Effector CD4-positive, alpha-beta T cell (primary cell): ENCODE measurements at places on chromosomes 7 and 10.

DNA sequence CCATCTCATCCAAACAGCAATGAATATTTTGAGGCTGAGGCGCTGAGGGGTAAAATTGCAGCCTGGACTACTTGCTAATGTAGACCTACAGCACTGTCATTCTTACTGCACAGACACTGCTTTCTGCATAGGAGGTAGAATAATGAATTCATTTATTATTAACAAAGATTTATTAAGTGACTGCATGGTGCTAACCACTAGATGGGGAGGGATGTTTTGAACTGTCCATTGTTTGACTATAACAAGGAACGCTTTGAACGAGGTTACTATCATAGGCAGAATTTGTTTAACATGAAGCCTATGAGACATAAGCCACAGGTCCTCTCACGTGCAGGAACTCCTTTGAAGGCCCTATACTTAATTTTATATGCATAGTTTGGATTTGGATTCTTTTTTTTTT is 143.8 kb downstream of the CFTR start:
- DNase-seq, result no peak

GRCh38 chr7:2903682-2904162 is 59.6 kb upstream of the GNA12 start:
- DNase-seq, result no peak

- DNase-seq, result no peak
Measured at GRCh38 chr7:44288381-44288685, 37.1 kb downstream of the CAMK2B start.

- no peak for DNase-seq
Measured at GRCh38 chr7:149334219-149334618, 72.2 kb downstream of the ZNF783 start.

DNA sequence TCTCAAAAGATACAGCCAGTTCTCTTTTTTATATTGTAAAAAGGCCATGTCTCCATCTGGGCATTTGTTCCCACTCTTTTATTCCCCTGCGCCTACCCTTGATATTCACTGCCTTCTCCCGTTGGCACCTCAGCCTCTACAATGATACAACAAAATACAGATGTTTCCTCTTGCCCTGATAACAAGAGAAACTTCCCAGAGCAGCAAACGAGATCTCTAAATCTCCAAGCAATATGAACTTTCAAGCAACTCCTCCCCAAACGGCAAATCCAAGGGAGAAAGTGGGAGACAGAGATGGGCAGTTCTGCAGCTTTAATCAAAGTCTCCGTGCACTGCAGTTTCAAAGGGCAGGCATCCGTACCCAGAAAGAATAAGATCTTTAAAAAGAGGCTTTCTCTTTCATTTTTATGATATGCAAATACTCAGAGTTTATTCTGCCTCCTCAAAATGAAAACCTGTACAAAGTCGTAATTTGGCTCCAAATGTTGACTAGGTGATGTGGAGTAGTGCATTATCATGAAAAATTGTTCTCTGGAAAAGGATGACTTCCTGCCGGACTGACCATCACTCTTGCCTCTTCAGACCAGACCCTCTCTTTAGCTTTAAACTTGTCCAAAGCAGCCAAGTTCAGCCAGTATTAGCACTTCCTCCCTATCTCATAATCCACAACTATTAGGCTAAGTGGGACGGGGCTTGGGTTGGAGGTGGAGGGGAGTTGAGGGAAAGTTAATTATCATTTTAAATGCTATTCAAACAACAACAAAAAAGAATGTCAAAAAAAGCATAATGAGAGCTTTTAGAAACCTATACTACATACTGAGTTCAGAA is 682 bp downstream of the HGF start:
- no peak for DNase-seq
